Thymus (tissue), 14 donors: ENCODE measurements at places on chromosomes 16 and 17.

DNA sequence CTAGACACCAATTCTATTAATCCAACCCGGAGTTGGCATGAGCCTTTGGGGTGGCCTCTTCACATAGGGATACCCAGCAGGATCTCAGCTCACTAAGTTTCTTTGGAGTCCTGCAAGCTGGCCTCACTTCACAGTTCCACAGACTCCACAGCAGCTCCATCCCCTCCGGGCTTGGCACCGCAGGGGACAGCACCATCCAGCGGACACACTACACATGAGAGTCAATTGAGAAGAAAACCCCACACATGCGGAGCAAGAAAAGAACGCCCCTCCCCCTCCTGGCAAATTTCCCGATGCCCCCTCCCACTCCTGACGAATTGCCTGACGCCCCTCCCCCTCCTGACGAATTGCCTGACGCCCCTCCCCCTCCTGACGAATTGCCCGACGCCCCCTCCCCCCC is 31.1 kb downstream of the KLHDC4 start:
- no peak for DNase-seq

- no peak for DNase-seq
Measured at GRCh38 chr16:75065149-75065505, 51.5 kb downstream of the LDHD start.

DNA sequence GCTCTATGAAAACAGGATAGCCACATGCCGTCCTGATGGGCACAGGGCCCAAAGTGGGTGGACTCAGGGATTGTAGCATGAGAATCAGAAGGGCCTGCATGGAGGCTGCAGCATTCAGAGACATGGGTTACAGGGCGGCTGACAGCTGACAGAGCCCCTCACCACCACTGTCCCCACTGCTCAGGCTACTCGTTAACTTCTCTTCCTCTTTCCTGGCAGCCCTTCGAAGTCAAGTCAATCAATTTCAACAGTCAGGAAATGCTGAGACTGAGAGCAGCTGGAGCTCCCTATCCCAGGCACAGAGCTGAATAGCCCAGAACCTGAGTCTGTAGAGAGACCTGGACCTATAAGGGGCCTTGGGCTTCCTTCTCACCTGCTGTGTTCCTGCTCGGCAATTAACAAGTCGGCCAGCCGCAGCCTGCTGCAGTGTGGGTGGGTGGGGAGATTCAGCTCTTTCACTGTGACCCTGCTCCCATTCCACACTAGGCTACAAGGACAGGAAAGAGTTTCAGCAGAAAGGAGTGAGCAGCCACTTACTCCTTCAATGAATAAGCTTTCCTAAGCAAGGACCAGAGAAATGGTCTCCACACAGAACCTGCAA is 76.9 kb downstream of the TEX14 start:
- no peak for DNase-seq

GRCh38 chr16:70774261-70774660 is 26.7 kb downstream of the VAC14 start:
- DNase-seq: no peak

GRCh38 chr17:61863801-61864126 is 436 bp upstream of the BRIP1 start:
- DNase-seq: no peak

- DNase-seq: no peak
Measured at GRCh38 chr17:49887744-49888360, 40.0 kb upstream of the TAC4 start.

DNA sequence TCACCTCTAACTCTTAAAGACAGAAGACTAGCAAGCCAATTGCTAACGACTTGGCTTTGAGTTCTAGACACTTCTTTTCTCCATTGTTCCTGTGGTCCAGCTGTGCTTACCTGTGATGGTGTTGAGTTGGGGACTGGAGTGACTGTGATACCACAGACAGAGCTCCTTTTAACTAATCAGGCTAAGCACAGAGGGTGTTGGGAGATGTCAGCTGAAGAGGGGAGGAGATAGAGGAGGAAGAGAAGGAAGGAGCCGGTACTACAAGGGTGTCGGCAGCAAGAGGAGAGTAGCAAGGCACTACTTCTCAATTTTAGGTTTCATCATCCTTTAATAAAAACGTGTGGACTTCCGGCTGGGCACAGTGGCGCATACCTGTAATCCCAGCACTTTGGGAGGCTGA is 5.1 kb upstream of the MYO1D start:
- DNase-seq: no peak

DNA sequence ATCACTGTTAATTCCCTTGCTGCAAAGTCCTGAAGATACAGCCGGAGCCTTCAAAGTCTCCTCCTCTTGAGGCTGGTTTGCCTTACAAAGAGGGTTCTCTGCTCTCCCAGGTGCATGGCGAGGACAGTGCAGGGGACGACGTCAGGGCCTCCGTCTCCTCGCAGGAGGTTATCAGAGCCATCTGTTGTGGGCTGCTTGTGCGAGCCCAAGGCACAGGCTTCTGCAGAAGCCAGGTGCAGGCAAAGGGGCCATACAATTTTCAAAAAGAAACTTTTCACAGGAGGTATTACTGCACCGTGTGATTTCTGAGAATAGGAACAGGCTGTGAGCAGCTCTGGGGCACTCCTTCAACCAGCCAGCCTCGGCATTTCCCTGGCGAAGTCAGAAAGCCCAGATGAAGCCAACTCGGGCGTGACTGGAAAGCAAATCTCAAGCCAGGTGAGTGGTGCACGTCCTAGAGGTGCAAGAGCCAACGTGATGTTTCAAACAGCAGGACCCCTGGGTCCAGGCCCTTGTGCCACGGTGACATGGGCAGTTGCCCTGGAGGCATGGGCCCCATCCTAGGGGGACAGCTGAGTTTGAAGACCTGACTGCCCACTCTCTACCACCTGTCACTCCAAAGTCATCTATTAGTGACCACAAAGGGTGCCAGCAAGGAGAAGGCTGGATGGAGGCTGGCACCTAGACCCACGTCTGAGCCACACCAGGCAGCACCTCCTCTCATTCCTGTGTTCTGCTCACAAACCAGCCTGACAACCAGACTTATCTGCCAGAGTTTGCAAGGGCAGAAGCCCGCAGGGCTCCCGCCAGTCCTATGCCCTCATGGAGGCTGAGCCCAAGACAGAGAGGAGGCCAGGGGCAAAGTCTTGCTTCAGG is 68.6 kb downstream of the SMPD3 start:
- DNase-seq: no peak

- no peak for DNase-seq
Measured at GRCh38 chr17:68507576-68507975, 4.7 kb upstream of the PRKAR1A start.
